ENCODE measurements at places on chromosomes 2 and 18.

DNA sequence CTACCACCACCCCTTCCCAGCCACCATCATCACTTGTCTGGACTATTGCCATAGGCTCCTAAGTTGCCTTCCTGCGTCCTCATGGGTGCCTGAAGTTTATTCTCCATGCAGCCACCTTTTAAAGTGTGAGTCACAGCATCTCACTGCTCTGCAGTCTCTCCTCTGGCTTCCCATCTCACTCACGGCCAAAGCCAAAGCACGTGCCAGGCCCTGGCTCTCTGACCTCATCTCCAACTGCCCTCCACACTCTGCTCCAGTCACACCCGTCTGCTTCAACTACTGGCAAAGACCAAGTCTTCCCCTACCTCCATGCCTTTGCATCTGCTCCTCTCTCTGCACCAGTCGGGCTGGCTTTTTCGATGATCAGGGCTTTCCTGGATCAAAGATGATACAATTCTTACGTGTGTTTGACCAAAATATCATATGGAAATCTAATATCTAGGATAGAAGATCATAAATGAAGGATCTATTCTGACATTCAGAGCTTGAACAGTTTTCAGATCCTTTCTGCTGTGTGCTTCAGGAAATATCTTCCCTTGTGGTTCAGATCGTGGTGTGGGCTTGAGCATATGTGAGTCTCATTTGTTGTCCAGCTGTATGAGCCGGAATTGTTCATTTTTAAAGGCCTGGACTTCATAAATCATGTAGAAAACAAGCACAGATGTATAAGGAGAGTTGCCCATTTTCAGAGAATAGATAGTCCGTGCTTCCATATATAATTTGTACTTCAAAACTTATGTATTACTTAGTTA is 175.6 kb downstream of the PRKCE start:
- no peak for DNase-seq
- H3K36me3 ChIP-seq: peaks cover 6% of the 10 kb centered on the region
- H3K27ac ChIP-seq: no peak overlapping the region
- H3K27me3 ChIP-seq: peaks cover 7% of the 10 kb centered on the region
- peaks cover 7% of the 10 kb centered on the region for H3K4me1 ChIP-seq
- no peak overlapping the region for H3K4me3 ChIP-seq

DNA sequence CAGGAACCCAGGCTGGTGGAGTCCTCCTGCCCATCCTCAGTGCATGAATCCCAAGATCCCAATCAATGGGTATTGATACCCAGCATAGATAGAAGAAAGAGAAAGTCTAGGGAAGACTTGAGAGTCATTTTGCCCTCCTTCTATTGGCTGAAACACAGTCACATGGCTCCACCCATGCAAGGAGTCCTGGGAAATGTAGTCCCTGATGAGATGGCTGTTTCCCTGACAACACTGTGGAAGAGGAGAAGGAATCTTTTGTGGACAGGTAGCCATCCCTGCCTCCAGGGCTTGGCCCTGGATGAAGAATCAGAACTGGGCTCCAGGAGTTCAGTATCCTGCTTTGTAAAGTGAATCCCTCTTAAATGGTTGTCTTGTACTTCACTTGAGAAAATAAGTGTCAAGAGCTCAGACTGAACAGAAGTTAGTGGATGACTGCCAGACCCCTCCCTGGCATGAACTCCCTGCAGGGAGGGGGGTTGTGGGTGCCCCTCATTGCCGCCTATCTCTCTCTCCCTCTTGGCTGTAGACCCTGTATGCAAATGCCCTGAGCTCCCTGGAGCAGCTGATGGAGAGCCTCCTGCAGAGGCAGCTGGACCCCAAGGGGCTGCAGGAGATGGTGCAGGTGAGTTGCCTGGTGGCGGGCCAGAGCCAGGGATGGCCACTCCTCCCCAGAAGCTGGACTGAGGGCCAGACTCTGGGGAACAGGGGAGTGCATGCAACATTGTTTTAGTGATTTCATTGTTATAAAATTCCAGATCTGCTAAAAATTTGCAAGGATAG is 36.1 kb downstream of the MROH2A start:
- no peaks in the 10 kb centered on the region for H3K4me1 ChIP-seq
- peaks cover 35% of the 10 kb centered on the region for H3K27me3 ChIP-seq
- H3K36me3 ChIP-seq: no peaks in the 10 kb centered on the region
- DNase-seq: peak; percentile 19
- no peak overlapping the region for H3K4me3 ChIP-seq

DNA sequence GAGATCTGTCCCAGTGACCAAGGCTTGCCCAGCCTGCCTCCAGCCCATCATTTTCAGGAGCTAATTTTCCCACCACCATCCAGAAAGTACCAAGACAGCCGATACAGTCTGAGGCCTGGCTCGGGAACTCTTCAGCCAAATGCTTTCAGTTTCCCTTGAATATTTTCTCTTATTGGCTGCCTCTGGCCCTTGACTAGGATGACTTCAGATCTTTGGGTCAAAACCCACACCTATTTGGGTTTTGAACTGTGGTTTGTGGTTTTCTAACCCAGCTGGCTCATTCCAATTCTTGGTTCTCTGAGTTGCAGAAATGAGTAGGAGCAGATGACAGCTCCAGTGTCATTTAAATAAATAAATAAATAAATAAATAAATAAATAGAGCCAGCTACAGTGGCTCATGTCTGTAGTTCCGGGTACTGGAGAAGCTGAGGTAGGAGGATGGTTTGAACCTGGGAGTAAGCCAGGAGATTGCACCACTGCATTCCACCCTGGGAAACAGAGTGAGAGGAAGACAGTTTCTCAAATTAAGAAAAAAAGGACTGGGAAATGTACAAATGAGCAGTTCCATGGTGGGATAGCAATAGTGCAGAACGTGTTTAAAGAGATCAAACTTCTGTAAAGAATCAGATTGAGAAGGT is 465.0 kb upstream of the SOX11 start:
- H3K4me1 ChIP-seq: no peaks in the 10 kb centered on the region
- H3K27ac ChIP-seq: no peak overlapping the region
- no peak for DNase-seq
- no peak overlapping the region for H3K4me3 ChIP-seq

- H3K4me3 ChIP-seq: no peak overlapping the region
- no peak overlapping the region for H3K27ac ChIP-seq
- no peak for DNase-seq
- no peaks in the 10 kb centered on the region for H3K36me3 ChIP-seq
- H3K4me1 ChIP-seq: peaks cover 15% of the 10 kb centered on the region
Observed at GRCh38 chr2:231397928-231398294, 2.4 kb downstream of the B3GNT7 start.

DNA sequence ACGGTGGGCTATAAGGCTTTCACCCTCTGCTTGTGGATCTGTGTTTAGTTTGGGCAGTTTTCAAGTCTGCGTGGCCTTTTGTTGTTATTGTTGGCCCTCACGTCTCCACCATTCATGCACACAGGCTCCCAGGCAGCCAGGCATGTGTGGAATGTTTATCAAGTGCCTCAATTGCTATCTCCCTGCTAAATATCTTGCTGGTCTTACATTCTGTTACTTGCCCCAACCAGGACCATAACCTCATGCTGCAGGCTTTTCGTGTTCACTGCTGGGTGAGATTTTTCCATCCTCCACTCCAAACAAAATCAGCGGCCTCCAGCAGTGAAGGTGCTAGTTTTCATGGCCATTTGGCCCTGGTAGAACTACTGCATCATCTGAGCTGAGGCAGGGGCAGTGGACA is 63.0 kb upstream of the DSC1 start:
- DNase-seq: no peak
- no peaks in the 10 kb centered on the region for H3K27me3 ChIP-seq
- H3K4me1 ChIP-seq: no peaks in the 10 kb centered on the region
- H3K27ac ChIP-seq: no peak overlapping the region
- H3K4me3 ChIP-seq: no peak overlapping the region
- no peaks in the 10 kb centered on the region for H3K36me3 ChIP-seq

- no peak for DNase-seq
- no peaks in the 10 kb centered on the region for H3K36me3 ChIP-seq
- no peak overlapping the region for H3K27ac ChIP-seq
Observed at GRCh38 chr2:54722641-54723040, 821 bp upstream of the EML6 start.

All from activated naive CD4-positive, alpha-beta T cell treated with anti-CD3 and anti-CD28 coated beads, Interleukin-2, amount 10 ng/mL, durations not matched to agents 7 days and 5 days (primary cell).